ENCODE measurements at places on chromosomes 5 and 9.

- DNase-seq: peak; percentile 36
These were observed 301.3 kb downstream of the CSNK1G3 start for GRCh38 chr5:123813264-123813663.

DNA sequence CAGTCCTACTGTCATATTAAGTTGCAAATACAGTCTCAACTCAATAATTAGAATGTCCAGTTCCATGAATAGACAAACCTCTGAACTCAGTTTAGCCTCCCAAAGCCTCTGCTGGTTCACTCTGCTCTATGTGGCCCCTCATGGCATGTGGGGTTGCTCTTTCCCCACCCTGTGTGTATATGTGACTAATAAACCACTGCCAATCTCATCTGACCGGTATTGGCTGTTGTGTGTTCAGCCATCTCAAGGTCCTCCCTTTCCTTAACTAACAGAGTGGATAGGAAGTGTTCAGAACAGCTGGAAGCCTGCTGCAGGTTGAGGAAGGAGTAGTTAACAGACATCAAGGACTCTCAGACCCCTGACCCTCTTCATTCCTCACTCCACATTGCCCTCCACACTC, 55.3 kb downstream of the IL33 start:
- no peak for DNase-seq

DNA sequence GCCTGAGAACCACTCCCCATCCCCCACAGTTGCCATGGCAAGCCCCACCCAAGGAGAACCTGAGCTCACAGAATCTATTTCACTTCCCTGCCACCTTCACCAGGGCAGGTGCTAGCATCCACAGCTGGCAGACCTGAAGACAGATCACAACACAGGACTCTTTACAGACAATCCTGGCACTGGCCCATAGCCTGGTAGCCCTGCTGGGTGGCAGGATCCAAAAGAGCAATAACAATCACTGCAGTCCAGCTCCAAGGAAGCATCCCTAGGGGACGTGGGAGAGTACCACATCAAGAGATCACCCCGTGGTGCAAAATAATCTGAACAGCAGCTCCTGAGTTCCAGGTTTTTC, 463.2 kb upstream of the PIK3R1 start:
- no peak for DNase-seq

DNA sequence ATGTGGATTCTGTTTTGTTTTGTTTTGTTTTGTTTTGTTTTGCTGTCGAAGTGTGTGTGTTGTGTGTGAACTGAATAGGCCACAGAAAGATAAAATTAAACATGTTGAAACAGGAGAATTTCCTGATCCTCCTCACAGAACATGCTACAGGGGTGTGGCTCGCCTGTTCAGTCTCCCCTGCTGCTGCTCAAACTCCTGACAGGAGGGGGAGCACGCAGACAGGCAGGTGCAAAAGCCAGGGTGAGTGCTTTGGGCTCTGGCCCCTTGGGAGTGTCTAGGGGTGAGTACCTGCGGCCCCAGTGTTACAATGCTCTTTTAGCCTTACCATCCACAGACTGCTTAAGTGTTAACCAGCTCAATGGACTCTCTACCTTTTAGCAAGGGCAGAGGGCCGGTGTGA, 473.5 kb downstream of the MAT2B start:
- DNase-seq: no peak

GRCh38 chr9:128986671-128987070, 39.2 kb downstream of the NUP188 start:
- DNase-seq: no peak

- peak; percentile 83 for DNase-seq
These were observed 14.3 kb upstream of the JADE2 start for GRCh38 chr5:134510970-134511795.

GRCh38 chr5:132764051-132764450, 13.0 kb downstream of the SEPTIN8 start:
- no peak for DNase-seq

GRCh38 chr9:136773386-136774044, 9.2 kb upstream of the LCN15 start:
- DNase-seq: no peak

GRCh38 chr5:104526866-104527265, 964.3 kb upstream of the NUDT12 start:
- DNase-seq: peak; percentile 3

GRCh38 chr9:129484352-129485000, 136.4 kb downstream of the C9orf50 start:
- DNase-seq: no peak

- no peak for DNase-seq
These were observed 295.9 kb upstream of the TNC start for GRCh38 chr9:115413766-115414382.

GRCh38 chr5:39080597-39081204, 6.5 kb upstream of the RICTOR start:
- peak; percentile 87 for DNase-seq

DNA sequence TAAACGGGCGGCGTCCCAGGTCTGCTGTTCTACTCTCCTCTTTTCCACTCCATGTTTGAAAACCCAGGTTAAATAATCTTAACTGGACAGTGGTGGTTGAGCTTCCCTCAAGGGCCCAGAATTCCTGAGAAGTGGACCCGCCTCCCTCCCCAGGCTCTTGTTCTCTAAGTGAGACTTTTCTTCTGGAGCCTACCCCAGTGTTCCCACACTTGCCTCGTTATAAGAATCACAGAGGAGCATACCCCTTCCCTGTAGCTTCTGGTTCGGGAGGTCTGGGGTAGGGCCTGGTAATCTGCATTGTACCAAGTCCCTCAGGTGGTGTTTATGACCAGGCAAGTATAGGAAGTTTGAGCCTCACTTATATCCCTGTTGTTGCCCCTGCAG, 12.0 kb downstream of the PSD2 start:
- no peak for DNase-seq

DNA sequence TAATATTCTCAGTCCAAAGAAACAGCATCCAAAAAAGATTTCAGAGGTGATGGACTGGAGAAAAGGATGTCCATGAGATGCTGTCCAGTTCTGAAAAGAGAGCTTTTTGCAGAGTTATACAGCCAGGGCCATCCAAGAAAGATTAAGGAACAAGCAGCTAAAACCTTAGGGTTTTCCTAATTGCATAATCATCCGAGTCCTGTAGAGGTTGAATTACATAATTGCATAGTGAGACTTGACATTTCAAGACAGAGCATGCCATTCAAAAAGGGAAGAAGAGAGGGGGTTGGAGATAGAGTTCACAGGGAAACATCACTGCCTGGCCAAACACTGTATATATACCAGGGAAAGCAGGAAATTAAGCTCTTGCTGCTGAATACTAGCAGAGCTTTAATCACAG, 1729.2 kb upstream of the WWC1 start:
- DNase-seq: no peak

GRCh38 chr5:1130218-1130946, 18.5 kb upstream of the SLC12A7 start:
- DNase-seq: no peak

- DNase-seq: peak; percentile 65
These were observed 112.6 kb upstream of the MTAP start for GRCh38 chr9:21689854-21690253.

DNA sequence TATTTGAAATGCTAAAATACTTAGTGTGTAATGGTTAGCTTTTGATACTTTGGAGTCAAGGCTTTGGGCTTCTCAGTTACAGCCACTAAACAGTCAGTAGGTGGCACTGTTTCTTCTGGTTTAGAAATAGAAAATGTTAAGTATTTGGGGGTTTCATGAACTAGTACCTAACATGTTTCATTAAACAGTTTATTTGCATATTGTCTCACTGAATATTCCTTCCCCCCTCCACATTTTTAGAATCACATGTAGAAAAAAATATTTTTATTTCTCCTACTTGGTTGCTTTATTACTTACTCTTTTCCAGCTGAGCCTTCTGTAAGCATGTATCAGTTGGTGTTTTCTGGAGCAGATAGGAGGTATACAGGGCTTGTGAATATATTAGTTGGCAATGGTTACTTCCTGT, 48.0 kb downstream of the IPO11 start:
- peak; percentile 75 for DNase-seq

DNA sequence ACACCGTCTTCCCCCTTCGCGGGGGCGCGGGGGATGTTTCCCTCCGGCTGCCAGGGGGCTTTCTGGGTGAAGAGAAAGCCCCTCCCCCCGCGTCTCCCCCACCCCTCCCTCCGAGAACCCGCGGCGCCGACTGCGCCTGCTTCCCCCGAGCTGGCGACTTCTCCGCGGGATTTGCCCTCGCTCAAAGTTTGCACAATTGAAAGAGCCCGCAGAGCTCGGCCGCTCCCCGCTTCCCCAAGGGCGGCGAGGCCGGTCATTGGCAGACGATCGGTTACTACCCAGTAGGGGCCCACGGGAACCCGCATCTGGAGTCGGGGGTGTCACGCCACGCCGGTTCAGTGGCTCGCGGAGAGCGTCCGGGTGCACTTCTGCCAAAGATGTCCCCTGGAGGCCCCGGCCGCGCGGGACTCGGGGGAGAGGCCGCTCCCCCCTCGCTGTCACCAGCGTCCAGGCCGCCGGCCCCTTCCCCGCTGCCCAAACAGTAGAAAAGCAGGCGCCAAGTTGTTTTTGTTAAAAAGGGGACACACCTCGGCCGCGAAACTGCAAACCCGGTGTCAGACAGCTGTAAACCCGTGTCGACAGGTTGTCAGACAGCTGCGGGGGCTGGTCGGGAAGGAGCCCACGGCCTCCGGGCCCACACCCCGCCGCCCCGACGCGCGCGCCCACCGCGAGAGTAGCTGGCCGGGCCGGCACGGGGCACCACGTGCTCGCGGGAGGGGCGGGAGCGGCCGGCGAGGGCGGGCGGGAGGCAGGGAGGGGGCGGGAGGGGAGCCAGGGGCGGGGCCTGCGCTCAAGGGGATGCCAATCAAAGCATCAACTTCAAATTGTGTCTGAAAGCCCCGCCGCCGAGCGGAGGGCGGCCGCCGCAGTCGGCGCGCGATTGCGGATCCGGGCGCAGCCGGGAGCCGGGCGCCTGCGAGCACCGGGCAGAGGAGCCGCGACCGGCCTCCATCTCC, at the start of gene IRX1:
Gene IRX1, plus strand, starts transcription at position 827 of the 956 bp plus-strand sequence. CDS start 274 bp downstream, outside the sequence.
- no peak for DNase-seq

- DNase-seq: no peak
These were observed 183.0 kb downstream of the CDK5RAP2 start for GRCh38 chr9:120396931-120397330.

- DNase-seq: no peak
These were observed 62.1 kb downstream of the C9orf50 start for GRCh38 chr9:129558551-129559505.

DNA sequence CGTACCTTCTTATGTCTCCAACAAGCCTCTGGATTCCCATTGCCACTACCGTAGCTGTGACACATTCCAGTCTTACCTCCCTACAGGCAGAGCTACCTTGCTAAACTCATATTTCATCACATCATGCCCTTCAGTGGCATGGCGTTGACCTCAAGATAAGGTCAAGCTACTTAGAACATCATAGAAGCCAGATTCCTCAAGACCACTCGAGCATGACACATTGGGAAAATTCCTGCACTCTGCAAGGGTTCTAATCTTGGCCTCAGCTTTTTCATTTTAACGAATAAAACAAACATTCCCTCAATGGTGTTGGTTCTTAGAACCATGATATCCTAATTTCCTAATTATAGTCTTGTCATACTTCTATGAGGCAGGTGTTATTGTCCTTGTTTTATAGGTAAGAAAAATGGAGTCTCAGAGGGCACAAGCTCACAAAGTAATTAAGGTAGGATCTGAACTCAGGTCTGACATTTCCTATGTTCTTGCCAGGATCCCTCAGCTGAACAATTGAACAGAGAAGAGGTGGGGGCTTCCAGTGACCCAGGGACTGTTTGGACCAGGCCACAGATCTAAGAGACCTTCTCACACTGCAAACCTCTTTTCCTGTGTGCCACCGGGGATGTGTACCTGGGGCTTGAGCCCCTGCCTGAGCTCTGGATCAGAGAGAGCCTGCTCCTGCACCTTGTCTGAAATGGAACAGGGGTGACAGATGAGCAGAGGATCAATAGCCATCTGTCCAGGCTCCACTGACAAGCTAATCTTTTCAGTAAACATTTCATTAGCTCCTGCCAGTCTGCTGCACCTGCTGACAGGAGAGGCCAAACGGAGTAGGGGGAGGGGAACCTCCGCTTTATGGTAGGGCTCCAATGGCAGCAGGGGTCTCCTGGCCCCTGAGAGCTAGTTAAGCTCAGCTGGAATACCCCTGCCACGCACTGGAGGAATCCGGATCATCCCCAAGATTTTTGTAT, 49.3 kb downstream of the ALG2 start:
- no peak for DNase-seq

DNA sequence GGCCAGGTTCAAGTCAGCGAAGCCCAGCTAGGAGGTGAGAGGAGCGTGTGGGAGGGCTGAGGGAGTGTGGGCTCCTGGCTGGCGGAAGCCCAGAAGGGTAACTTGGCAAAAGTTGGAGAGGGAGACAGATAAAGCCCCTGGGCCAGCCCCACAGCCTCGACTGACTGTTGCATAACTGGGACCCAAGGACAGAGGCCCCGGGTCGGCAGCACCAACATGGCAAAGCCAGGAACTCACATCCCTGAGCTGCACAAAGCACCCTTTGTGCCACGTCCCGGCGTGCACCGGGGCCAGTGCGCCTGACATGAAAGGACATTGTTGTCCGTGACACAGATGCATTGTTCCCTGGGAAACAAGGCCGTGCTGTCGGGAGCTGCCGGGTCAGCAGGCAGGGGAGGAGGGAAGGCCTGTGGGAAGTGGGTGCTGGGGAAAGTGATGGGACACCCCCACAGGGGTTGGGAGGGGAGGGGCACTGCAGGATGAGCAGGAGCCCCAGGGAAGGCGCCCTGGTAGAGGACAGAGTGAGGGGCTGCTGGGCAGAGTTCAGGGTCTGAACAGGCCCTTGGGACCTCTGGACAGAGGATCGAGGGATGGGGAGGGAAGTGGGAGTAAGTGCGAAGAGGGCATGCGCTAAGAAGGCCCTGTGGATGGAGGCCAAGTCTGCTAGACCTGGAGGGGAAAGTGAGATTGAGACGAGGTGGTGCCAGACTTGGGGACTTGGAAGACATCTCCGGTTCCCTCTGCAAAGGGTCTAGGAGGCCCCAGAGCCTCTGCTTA, 13.0 kb upstream of the DPM2 start:
- no peak for DNase-seq

DNA sequence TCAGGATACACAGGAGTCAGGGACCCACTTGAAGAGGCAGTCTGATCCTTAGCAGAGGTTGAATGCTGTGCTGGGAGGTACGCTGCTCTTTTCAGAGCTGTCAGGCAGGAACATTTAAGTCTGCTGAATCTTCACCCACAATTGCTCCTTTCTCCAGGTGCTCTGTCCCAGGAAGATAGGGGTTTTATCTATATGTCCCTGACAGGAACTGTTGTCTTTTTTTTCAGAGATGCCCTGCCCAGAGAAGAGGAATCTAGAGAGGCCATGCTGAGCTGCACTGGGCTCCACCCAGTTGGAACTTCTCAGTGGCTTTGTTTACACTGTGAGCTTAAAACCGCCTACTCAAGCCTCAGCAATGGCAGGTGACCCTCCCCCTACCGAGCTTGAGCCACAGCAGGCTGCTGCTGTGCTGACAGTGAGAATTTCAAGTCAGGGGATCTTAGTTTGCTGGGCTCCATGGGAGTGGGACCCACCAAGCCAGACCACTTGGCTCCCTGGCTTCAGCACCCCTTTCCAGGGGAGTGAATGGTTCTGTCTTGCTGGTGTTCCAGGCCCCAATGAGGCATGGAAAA, 169.0 kb downstream of the FBXL17 start:
- peak; percentile 73 for DNase-seq
